ENCODE measurements at places on chromosomes 6 and 20.

DNA sequence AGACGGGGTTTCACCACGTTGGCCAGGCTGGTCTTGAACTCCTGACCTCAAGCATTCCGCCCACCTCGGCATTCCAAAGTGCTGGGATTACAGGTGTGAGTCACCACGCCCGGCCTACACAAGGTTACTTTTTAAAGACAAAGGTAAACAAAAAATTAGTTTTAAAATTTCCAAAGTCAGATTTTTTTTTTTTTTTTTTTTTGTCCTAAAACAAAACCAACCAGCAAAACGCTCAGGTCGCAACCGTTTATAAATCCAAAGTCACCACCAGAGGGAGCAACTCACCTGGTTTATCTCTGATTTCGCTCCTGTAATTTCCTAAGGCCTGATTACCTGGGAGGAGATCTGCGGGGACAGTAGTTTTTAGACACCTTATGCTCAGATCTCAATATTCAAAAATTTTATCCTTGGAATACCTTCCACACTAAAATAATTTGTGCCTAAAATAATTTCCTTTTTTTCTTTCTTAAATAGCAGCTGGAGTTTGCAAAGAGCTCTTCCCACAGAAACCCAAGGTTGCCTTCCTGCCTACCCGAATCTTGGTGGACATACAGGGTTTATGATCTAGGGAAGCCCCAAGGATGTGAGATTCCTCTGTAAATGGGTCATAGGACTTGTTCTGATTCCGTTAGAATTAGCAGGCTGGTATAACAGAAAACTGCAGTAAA lies 19.8 kb upstream of the TREM1 start:
- no peak for DNase-seq

DNA sequence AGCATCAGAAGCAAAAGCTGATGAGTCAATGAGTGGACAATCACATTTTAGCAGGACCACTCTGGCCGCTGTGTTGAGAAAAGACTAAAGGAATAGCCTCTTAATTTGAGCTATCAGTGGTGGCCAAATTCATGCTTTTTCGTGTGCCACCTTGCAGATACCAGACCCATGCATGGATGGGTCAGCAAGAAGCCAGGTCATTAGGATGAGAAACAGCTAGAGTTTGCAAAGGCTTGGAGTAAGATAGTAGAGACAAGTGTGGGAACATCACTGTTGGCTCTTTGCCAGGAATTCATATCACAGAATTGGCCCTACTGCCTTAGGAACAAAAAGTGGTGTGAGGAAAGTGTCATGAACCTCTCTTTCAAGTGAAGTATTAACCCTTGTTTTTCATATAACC lies 25.5 kb downstream of the MRAP2 start:
- DNase-seq = no peak

- DNase-seq = no peak
Measured at GRCh38 chr6:166153966-166154365, 13.7 kb downstream of the TBXT start.

DNA sequence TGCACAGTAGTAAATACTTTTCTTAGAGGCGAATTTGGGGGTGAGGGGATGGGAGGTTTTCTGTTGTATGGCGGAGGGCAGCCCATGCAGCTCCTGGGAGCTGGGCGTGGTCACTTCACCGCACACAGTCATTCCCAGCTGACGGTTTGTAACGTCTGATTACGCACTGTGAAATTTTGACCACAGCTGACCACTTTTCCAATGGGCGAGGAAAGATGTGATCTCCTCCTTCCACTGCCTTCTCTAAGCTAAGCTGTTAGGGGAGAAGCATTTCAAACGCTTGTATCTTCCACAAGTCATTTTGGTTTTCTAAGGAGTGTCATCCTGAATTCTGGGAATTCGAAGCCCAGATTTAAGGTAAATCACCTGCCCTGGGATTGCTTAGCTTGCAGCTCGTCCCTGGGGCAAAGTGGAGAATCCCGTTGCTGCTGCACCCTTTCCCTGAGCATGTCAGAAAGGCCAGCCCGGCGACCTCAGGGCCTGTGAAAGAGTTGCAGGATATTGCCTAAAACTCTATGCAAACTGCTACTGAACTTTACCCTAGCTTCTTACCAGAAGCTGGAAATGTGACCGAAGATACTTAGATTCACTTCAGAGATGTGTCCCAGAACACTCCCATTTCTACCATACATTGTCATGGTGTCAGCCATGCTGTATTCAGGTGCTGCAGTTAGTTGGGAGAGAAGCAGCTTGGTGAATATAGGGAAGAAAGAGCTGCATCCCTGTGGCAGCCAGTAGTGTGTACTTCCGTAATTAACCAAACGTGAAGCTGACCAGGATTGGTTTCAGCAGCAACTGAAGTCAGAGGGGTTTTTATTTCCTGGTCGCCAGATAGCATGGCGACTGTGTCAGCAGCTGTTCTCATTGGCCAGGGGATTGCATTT lies 58.9 kb downstream of the RREB1 start:
- DNase-seq = no peak

GRCh38 chr6:15969236-15969778 lies 159.6 kb upstream of the MYLIP start:
- no peak for DNase-seq

DNA sequence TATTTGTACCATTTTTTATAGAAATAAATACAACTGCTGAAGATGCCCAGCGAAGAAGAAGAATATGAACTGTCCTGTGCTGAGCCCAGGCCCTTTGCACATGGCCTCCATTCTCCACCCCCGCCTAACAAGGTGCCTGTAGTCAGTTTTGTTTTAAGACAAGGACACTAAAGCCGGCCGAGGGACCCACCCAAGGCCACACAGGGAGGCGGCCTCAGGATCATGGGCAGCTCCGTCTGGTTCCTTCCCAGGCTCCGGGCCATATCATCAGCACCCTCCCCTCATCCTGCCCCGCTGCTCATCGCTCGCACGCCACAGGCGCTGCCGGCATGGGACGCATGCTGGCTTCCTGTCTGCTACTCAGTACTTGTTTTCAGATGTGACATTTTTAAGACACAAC lies 21.3 kb downstream of the PSMG4 start:
- DNase-seq = no peak

- DNase-seq = no peak
Measured at GRCh38 chr6:83927470-83927869, 68.0 kb downstream of the CYB5R4 start.

GRCh38 chr20:57779401-57780003 lies 69.7 kb upstream of the PMEPA1 start:
- DNase-seq = no peak

- DNase-seq = no peak
Measured at GRCh38 chr6:28171271-28171670, 29.6 kb downstream of the ZKSCAN8 start.

DNA sequence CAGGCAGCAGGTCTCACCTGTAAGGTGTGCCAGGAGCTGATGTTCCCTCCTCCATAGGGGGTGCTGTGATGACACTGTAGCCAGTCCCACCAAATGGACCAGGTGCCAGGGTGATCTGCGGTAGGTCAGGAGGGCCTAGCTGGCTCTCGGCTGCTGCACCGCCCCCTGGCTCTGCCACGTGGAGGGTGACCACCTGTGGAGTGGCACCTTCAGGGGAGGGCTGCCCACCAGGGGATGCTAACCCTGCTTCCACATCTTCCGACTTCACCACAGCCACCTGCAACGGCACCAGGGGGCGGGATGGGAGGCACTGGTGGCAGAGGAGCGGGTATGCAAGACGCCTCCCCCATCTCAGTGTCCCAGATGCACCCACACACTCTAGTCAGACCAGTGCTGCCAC lies 18.3 kb downstream of the ZNF335 start:
- no peak for DNase-seq

DNA sequence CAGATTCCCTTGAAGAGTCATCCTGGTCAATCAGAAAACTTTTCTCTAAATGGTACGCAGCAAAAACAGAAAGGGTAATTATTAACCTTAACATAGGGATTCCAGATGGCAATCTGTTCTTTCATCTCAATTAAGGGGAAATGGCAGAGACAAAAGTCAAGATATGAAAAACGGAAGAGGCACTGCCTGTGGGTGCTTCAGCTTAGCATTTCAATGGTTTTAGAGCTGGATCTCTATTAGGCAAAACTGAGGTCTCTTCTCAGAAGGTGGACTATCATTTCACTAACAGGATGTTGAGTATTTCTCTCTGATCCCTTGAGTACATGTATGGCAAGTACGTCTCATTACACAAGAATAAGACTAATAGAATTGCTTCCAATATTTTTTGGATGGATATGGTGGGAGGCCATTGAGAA lies 296.9 kb downstream of the HIVEP2 start:
- DNase-seq = no peak

- no peak for DNase-seq
Measured at GRCh38 chr6:11702500-11703130, 76.0 kb downstream of the ADTRP start.

DNA sequence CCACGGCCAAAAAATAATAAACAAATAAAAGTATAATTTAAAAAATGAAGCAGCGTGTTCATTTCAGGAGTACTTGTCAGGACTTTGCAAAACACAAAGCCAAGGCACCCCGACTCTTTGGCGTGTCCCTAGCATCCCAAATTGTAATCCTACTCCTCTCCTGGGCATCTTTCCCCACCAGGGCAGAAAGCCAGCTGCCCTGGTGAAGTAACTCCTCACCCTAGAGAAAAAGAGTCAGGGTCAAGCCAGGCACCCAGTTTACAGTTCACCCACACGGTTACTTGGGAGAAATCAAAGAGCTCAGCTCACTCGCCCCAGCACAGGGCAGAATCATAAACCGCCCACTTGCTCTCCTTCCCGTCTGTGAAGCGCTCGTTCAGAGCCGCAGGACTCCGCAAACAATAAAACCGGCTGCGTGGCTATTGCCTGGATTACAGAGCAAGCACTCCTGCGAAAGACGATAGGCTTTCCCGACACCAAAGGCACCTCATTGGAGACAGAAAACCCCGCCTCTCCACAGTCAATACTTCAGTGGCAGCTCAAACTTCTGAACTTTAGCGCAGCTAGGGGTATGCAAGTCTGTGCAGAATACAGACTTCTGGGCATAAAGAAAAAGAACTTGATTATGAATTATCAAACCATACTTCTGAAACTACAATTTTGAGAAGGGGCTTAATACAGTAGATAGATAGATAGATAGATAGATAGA lies 73.0 kb upstream of the NHSL1 start:
- DNase-seq = no peak

DNA sequence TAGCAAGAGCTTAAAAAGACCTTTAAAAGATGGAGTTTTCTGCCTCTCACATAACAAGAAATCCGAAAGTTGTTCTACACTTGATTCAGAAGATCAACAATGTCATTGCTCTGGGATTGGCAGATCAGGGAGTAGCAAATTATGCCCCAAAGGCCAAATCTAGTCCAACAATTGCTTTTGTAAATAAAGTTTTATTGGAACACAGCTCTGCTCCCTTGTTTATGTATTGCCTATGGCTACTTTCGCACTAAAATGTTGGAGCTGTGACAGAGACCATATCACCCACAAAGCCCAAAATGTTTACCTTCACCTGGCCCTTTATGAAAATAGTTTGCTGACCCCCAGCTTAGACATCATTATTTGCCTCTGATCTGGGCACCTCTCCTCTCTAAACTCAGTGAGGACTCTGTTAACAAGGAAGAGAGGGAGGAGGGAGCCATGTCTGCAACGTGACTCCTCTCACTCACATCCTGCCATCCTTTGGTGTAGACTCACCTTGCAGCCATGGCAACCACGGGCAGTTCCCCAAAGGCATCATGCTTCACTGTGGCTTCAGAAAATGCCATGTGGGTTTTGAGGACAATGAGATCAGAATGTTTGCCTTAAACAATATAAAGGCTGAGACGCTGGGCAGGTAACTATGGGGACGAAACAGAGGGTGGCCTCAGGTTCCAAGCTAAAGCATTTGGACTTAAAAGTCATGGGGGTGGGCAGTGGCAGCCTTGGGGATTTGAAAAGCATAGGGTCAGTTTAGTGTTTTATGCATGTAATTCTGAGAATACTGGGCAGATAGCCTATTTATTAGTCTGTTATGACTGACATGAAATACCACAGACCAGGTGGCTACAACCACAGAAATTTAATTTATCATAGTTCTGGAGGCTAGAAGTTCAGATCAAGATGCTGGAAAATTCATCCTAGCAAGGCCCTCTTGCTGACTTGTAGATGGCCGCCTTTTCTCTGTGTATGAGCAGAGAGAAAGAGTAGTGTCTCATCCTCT lies 149.7 kb upstream of the TNFAIP3 start:
- peak; percentile 62 for DNase-seq

GRCh38 chr20:20271271-20271670 lies 96.6 kb upstream of the INSM1 start:
- no peak for DNase-seq

GRCh38 chr6:113340371-113340770 lies 516.8 kb upstream of the MARCKS start:
- DNase-seq = no peak

GRCh38 chr6:318243-318890 lies 26.1 kb downstream of the DUSP22 start:
- peak; percentile 30 for DNase-seq

DNA sequence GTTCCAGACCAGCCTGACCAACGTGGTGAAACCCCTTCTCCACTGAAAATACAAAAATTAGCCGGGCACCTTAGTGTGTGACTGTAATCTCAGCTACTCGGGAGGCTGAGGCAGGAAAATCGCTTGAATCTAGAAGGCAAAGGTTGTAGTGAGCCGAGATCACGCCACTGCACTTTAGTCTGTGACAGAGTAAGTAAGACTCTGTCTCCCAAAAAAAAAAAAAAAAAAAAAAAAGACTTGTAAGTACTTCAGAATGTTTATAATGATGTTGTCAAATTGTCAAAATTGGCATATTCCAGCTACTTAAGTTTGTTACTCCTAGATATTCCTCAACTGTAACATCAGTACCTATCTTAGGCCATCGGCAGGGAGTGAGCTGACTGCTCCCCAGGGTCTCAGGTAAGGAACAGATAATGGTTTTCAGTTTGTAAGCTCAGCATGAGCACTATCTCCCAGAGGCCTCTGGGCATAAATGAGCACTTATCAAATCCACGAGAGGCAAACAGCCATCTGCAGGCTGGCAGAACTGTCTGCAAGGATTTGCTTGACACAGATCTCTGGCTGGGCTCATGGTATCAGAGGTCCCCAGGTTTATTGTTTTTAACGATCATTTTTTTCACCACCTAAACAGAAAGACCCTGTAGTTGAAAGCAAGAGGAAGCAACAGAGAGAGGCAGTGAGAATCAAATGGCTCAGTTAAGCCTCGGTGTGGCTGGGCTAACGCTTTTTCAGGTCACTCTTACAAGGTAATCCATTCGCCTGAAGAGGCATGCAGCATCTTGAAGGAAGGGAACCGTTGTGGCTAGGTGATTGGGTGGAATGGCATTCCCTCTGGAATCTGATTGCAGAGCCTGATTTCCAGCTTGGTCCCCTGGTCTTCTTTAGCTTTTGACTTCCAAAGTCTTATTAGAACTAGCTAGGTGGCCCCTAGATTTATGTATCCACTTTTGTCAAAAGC lies 115.9 kb downstream of the LY86 start:
- no peak for DNase-seq

DNA sequence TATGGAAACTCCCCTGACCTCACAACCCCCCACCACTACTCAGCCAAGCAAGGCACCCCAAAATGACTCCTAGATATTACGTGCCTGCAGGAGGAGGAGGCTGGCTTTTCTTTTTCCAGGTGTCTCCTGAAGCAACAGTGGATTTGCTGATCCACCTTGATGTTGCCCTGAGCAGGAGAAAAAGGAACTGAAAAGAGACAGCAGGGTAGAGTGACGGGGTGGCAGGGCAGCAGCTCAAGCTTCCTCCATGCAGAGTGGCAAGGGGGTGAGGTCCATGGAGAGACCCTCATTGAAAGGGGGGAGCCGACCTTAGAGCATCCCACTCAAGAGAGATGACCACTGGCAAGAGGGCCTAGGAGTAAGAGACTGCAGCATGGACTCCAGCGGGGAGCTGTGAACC lies 112.0 kb upstream of the SIRPA start:
- no peak for DNase-seq

- DNase-seq = no peak
Measured at GRCh38 chr20:1897965-1898464, 2.8 kb downstream of the SIRPA start.

Data from activated T-cell treated with anti-CD3 and anti-CD28 coated beads, Interleukin-2, amount 50 U/mL, for 24 hours (primary cell).